Activated CD4-positive, alpha-beta memory T cell treated with anti-CD3 and anti-CD28 coated beads for 36 hours (primary cell): ENCODE measurements at places on chromosomes 5 and 9. TPM values are rescaled to one million over a fixed set of nuclear protein-coding genes. Genes with fewer than 3 reads are reported as not detected.

The RGS14 gene
- total RNA-seq, result 47.2 TPM

The DHFR gene
- total RNA-seq, result 108 TPM

The GOLM1 gene
- total RNA-seq, result 2.1 TPM

The CCNO gene
- total RNA-seq, result not detected

The SHC3 gene
- not detected for total RNA-seq

DNA sequence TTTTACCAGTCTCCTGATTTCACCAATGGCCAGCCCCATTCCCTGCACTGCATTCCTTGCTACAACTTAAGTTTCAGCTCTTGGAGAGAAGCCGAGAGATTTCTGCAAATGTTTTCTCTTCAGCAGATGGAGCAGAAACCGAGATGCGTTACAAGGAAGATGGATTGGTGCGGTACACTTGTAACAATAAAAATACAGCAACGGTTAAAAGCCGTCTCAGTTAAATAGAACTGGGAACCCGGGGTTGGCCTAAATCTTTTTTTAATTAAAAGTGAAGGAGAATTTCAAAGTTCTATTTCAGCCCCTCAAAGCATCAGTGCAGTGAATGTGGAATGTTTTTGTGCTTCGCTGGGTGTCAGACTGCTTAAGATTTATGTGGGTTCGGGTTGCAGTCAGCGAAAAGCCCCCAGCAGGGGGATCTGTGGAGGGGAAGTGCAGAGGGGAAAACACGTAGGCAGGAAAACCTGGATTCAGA, 19.8 kb downstream of the BRINP1 start:
- DNase-seq, result no peak

GRCh38 chr5:79242242-79243039, 6.5 kb downstream of the JMY start:
- DNase-seq, result no peak

DNA sequence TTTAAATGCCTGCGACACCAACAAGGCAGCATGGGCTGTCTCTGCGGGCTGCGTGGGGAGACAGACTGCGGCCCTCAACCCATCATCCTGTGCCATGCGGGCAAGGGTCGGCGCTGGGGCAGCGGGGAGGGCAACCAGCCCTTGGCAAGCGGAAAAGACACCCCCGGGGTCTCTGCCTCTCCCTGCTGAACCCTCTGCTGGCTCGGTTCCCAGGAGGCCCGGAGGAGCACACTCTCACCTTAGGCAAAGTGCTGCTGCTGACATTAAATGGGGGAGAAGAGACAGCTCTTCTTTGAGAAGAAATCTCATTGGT, 129.6 kb upstream of the PPP1R26 start:
- no peak for DNase-seq

DNA sequence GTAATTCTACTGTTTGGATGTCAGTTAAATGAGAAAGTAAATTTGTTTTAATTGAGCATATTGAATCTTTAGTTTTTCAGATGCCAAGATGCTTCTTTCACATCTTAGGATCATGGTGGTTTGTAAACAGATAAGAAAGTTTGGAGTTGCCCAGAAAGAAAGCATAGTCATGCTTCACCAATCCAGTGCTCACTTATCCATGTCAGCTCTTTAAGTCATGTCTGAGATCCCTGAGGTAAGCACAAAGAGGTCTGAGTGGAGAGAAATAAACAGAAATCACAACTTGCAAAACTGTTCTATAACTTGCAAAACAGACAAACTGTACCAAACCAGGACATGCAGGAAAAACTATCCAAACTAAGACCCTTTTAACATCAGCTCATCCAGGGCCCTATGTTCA, 87.7 kb downstream of the OSTF1 start:
- no peak for DNase-seq
